ENCODE measurements at places on chromosomes 6 and 20. TPM values are rescaled to one million over a fixed set of nuclear protein-coding genes. Genes with fewer than 3 reads are reported as not detected.

CST5 gene
- not detected for total RNA-seq

B3GALT4 gene
- total RNA-seq = 12.7 TPM

ETV7 gene
- total RNA-seq = 2.2 TPM

PSMF1 gene
- 96.9 TPM for total RNA-seq

FNDC1 gene
- total RNA-seq = 2.5 TPM

CHRNA4 gene
- total RNA-seq = not detected

AVP gene
- not detected for total RNA-seq

DNA sequence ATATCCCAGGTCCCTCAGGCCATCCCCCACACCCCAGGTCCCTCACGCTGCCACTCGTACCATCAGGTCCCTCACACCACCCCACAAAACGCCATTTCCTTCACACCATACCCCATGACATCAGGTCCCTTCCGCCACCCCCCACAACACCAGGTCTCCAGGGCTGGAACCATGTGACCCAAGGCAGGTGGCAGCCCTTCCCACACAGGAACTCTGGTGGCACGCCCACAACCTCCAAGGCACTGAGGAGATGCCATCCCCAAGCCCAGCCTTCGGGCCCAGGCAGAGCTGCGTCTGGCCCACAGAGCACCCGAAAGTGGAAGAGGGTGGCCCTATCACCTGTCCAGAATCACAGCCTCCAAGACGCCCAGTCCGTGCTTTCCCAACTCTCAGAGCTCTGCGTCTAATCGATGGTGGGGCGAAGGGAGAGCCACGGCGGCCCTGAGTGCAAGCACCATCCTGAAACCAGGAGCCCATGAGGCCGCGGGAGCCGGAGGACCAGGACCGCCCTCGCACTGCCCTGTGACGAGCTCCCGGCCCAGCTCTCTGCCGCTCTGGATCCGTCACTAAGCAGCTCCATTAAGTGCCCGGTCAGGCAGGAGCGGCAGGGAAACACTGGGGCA is 12.7 kb downstream of the TAF4 start:
- DNase-seq = peak; percentile 59

- DNase-seq = no peak
Observed at GRCh38 chr6:15653581-15653980, 9.2 kb downstream of the DTNBP1 start.

- no peak for DNase-seq
Observed at GRCh38 chr20:34988191-34988540, 32.5 kb downstream of the MYH7B start.

- DNase-seq = no peak
Observed at GRCh38 chr20:8097307-8097706, 34.8 kb upstream of the PLCB1 start.

DNA sequence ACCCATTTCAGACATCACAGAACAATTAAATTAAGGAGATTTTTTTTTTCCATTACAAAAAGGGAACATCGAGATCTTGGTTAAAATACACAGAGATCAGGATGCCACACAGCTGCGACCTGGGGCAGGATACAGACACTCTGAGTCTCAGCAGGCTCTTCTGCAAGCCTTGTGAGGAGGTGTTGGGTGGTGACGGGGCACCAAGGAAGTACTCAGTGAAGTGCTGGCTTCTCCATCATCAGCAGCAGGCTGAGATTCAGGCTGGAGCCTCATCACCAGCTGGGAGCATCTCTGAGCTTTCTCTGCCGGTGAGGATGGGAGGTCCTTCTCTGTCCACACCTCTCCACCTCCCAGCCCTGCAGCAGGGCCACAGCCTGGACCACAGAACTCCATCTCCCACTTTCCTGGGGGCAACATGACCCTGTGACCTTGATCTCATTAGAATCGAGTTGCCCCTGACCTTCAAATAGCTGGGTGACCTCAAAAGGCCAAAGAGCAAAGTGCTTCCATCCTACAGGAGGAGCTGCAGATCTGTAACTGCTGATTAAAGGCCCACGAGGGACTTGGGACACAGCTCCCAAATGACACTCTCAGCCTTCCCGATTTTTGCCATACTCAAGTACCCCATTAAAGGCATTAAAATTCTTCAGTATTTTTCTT is 16.0 kb downstream of the PMEPA1 start:
- DNase-seq = no peak

DNA sequence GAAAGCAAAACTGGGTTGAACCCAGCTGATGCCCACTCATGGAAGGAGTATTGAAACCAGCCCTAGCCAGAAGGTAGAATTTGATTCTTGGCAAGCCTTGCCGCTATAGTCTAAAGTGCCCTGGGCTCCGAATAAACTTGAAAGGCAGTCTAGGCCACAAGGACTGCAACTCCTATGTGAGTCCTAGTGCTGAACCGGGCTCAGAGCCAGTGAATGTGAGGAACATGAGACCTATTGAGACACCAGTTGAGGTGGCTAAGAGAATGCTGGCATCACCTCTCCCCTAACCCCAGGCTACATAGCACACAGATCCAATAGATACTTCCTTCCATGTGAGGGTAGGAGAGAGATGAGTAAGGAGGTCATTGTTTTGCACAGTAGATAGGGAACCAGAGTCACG is 3.5 kb upstream of the DEFB110 start:
- no peak for DNase-seq

DNA sequence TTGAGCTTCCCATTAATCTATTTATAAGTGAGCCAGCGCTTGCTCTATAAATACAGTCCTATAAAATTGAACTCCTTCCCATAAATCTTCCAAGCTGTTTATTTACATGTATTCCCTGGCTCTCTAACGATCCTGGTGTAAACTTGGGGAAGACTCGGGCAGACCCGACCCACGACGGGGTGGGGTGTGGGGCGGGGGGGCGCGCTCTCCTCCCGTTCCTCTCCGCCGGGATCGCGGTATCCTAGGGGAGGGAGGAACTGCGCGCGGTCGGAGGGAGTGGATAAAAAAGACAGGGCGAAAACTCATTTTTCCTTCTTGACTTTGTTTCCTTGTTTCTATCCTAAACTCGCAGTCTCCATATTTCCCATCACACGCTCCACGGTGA is 31.1 kb downstream of the TFAP2B start:
- no peak for DNase-seq

DNA sequence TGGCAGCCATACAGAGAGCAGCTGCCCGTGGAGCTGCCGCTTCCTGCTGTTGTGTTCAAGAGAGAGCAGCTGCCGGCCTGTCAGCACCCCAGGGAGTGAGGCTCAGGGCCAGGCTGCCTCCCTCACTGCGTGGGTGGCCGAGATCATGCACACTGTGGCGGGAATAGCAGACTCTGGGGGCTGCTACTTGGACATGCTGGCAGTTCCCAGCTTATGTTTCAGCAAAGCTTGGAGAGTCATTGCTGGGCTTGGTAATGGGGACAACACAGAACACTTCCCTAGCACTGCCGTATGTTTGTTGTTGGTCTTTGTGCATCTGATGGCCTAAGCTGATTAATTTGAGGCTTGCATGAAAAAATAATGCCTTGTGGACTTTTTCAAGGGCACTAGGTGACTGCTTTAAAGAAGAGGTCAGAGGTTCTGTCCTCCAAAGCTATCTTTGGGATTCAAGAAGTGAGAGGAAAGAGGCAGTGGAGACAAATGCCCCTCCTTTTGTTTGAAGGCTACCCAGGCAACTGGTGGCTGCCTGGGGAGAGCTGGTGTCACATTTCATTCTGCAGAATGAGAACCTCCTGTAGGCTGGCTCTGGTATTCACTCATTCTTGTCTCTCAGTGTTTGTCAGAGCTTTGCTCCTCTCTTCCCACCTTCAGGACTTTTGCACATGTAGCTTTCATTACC is 18.8 kb downstream of the MRAP2 start:
- DNase-seq = peak; percentile 82

DNA sequence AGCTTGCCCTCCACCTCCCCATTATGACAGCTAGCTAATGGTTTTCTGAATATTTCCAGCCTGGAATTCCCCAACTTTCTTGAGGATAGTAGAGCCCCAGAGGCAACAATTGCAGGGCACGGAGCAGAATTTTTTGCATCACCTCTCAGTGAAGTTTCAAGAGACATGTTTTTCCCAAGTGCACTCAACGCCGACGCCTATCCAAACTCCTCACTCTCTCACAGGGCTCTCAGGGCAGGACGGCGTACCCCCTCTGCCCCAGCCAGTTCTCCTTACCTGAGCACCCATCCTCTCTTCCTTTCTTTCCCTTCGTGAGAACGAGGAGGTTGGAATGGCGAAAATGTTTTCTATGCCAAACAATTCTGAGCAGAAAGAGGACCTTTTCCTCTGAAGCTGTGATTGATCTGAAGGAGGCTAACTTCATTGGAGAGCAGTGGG is 83.1 kb upstream of the FOXQ1 start:
- no peak for DNase-seq

GRCh38 chr6:47004463-47004862 is 37.7 kb downstream of the ADGRF1 start:
- no peak for DNase-seq

- DNase-seq = no peak
Observed at GRCh38 chr6:55448451-55448850, 121.2 kb downstream of the GFRAL start.

DNA sequence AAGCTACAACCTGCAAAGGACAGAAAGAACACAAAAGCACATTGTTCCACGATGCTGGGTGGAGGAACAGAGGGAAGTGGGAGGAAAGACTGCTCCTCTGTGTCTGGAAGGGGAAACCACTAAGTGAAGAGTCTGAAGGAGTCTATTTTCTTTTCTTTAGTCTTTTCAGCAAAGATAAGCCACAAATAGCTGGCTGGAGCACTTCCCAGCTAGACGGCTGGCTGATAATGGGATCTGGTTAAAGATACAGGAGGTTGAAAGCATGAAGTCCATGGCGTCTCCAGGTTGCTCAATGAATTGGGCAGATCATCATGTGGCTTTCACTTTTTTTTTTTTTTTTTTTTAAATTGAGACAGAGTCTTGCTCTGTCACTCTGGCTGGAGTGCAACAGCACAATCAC is 154.0 kb upstream of the KCNG1 start:
- DNase-seq = no peak
